ENCODE measurements at places on chromosomes 4 and X.

GRCh38 chr4:81421346-81422218 lies 50.1 kb downstream of the RASGEF1B start:
- DNase-seq: peak; percentile 21

- no peak for DNase-seq
Measured at GRCh38 chr4:165404080-165404479, 25.3 kb downstream of the CPE start.

GRCh38 chrX:9650091-9650490 lies 115.6 kb downstream of the GPR143 start:
- DNase-seq: no peak

- DNase-seq: no peak
Measured at GRCh38 chrX:37834937-37835336, 12.4 kb downstream of the DYNLT3 start.

DNA sequence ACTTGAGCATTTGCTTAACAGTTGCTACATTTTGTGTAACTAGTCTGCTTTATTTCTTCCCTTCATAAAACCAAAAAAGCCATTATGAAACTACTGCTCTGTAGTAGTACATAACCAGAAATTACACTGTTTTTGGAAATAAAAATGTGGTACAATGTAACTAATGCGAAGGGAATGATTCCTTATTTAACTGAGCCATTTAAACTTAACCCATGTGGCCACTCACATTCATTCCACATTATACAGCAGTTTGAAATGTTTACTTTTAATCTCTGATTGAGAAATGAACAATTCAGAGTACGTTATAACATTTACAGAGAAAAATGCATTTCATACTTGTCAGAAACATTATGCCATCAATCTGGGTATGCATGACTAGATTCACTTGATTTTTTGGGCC lies 94.2 kb downstream of the NYX start:
- no peak for DNase-seq

GRCh38 chr4:40940317-40940741 lies 190.6 kb downstream of the NSUN7 start:
- no peak for DNase-seq

DNA sequence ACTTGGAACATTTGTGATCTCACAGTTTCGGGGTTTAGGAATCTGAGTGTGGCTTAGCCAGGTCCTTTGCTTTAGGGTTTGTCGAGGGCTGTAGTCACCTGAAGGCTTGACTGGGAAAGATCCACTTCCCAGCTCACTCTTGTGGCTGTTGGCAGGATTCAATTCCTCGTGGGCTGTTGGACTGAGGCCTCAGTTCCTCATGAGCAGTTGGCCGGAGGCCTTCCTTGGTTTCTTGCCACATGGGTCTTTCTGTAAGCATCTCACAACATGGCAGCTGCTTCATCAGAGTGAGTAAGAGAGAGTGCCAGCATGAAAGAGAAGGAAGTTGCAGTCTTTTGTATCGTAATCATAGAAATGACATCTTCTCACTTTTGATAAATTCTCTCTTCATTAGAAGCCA lies 11.1 kb downstream of the TXLNG start:
- no peak for DNase-seq

- DNase-seq: no peak
Measured at GRCh38 chr4:127601029-127601428, 31.7 kb upstream of the INTU start.

DNA sequence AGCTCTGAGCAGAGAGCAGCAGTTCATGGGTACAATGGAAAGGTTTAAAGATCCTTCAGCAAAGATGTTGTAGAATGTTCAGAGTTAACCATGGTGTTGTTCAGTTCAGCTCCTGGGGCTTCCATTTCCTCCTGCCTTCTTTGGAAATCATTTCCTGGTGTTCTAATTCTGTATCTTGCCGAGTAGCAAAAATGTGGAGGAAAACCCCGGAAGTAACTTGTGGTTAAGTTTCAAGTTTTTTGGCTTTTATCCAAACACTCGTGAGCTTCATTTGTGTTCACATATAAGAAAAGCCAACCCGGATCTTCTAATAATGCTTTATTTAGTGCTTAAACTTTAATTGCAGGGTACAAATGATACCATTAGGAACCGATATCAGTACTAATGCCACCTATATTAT lies 33.6 kb upstream of the ARX start:
- no peak for DNase-seq

DNA sequence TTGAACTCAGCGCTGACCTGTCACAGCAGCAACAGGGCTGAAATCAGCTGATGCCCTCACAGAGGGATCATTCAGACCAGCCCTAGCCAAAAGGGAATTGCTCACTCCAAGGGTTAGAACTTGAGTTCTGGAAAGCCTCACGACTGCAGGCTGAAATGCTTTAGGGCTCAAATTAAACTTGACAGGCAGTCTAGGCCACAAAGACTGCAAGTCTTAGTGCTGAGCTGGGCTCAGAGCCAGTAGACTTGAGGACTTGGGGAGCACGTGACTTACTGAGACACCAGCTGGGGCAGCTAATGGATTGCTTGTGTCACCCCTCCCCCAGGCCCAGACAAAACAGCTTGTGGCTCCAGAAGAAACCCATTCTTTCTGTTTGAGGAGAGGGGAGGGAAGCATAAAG lies 119.0 kb upstream of the SLC6A14 start:
- DNase-seq: peak; percentile 13

GRCh38 chr4:5924461-5925125 lies 31.7 kb upstream of the CRMP1 start:
- DNase-seq: no peak

DNA sequence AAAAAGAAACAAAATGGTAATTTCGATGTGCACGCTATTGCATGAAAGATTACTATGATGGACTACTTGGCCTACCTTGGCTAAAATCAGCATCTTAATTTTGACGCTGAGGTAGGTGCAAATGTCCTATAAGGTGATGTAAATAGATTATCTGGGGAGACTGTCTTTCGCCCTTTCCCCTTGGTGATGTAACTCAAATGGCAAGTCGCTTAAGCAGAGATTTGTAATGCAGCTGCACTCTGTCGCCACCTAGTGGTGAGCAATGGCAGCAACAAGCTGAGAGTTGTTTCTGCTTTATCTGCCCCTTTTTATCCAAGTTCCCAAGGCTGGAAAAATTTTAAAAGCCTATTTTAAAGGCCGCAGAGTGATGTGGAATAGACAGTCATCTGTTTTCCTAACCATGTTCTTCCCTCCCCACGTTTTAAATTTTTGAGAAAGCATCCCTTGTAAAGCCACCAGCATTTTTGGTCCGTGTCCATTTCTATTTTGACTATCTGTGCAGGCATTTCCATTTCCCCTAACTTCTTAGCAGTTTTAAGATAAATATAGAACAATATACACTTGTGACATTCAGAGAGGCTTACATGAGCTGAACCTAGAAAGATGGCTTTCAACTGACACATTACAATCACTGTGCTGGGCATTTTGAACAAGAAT lies 62.4 kb upstream of the PDLIM3 start:
- no peak for DNase-seq

DNA sequence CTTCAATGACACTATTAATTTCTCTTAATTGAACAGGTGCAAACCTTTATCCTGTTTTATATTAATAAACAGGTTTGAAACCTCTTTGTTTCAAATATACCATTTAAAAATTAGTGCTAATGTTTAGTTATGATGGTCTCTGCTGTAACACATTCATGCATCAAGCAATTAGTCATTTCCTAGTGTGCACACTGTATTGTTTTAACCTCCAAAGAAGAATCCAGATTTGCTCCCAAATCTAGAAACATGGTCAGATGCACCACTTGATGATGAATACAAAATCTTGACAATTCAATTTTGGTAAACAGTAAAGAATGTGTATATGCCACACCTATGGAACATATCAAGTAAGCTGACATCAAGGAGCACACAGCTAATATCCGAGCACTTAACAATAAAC lies 157.1 kb downstream of the TRIML1 start:
- DNase-seq: no peak

GRCh38 chr4:101346351-101347266 lies 717 bp downstream of the PPP3CA start:
- DNase-seq: peak; percentile 25

DNA sequence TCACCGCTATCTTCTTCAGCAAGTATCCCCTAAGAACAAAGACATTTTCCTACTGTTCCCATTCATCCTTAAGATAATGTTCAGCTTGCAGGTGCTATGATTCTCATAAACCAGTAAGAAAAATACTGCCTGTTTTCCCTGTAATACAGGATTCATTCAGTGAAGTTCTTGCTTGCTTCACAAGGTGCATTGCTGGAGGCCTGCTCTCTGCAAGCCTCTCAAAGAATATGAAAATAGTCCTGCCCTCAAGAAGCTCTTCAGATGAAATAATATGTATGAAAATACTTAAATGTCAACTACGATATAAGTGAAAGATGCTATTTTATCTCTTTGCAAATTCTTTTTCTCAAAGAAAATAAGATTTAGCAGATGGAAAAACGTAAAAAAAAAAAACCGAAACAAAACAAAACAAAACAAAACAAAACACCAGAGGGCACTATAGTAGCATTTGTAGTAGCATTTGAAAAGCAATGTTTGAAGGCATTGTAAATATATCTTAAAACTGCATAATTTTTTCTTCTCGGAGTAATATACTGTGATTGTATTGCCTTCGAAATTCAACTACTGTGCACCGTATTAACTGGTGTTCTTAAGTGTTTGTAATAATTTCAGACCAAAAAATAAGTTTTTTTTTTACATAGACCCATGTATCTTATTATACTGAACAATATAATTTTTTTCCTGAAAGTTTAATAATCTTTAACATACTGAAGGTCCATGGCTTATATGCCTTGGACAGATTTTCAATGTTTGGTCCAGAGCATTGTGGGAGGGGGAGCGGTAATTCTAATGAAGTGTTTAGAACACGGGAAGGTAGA lies 26.0 kb downstream of the ADH4 start:
- DNase-seq: no peak

DNA sequence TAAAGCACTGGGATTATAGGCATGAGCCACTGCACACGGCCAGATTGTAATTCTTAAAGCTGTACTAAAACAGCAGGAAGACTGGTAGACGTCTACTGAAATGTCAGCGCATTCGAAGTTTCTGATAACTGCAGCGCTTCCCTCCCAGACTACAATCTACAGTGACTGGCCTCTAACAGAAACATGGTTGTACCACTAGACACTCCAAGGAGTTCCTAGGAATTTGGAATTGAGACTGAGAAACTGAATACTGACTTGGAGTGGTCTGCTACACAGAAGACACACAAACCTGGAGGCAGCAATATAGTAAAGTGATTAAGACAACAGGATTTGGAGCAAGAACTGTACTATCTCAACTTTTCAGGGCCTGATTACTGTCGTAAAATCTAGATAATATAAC lies 937 bp downstream of the HELQ start:
- DNase-seq: no peak

- DNase-seq: no peak
Measured at GRCh38 chr4:125519371-125520146, 204.8 kb downstream of the FAT4 start.

DNA sequence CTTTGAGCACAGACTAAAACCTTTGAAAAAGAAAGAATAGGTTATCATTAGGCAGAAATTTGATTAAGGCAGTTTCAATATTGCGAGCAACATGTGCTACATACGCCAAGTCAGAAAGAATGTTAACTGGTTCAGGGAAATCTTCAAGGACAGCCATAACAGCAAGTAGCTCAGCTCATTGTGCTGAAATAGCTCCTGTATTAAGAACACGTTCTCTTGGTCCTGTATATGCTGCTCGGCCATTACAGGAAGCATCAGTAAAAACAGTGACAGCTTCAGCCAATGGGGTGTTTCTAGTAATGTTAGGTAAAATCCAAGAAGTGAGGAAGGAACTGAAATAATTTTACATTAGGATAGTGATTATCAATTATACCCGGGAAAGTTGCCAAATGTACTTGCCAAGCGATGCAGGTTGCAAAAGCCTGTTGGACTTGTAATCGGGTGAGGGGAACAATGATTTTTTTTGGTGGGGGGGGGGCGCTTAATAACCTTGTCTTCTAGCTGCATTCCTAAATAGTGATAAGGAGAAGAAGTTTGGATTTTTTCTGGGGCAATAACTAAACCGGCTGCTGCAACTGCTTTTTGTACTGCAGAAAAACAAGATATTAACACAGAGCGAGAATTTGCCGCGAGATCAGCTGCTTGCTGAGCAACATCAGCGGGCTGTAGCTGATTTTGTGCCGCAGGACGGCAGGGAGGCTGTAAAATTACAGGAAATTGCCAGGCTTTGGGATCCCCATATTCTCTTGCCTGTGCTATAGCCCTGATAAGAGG lies 49.4 kb upstream of the RASSF6 start:
- no peak for DNase-seq

DNA sequence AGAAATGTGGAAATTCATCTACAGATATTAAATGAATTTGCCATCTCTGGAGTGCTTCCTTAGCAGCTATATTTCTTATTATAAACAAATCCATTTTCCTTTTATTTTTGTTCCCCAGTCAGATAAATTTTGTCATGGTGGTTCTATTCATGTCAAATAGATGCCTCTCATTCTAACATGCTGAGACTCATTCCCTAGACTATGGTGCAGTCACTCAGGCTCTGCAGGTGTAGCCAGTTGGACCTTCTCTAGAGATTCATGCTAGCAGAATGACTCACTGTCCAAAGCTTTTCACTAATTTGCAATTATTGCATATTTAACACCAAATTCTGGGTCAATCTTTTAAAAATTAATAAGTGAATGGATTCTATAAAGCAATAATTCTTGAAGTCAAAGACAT lies 1392.7 kb downstream of the PCDH7 start:
- DNase-seq: no peak

DNA sequence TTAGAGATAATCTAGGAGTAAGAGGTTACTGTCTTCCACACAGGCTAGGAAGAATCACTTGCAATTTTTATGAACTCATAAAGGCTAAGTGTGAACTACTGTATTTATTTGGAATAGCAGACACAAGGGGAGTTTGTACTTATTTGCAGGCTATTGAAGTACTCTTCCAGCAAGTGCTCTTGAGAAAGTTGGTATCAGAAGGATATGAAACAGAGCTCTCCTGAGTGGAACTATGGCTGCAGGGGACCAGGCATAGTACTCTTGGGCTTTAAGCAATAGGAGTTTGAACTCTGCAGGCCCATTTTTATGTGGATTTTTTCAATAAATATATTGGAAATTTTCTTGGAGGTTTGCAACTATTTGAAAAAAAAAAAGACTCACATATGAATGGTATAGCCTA lies 756.3 kb upstream of the ATOH1 start:
- no peak for DNase-seq

- DNase-seq: no peak
Measured at GRCh38 chrX:45172890-45173289, 27.8 kb downstream of the DIPK2B start.

Data from NCI-H187 (cell line).